ENCODE measurements at places on chromosomes 2 and 18.

DNA sequence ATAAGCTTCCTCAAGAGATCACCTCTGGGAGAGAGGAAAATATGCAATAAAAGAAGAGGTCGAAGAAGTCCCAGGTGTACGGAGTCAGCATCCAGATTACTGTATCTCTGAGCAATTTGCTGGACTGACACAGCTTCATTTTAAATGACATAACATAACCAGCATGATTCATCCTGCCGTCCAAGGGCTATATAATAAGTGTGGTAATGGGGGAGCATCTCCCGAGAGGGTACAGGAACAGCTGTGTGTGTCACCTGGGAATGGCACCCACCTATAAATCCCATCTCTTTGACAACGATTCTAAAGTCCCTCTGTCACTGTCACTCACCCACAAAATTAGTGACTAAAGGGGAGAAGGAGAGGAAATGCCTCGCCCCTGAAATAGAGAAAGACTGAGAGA is 19.3 kb upstream of the FZD7 start:
- DNase-seq, result no peak

DNA sequence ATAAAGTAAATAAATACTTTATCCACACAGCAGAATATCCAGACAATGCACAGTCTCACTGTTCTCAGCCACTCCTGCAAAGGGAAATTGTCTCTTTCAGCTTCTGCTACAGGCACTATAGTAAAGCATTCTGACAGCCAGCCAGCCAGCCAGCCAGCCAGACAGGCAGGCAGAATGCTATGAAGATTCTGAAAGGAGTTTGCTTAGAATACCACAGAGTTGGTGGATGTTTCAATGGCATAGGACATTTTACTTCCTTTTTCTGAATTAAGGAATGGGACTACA is 116.1 kb upstream of the CYP26B1 start:
- DNase-seq, result no peak

GRCh38 chr2:108905906-108906305 is 83.1 kb downstream of the EDAR start:
- DNase-seq, result no peak

- DNase-seq, result no peak
These were observed 1.3 kb upstream of the MOCOS start for GRCh38 chr18:36185901-36186460.

GRCh38 chr18:21930177-21930576 is 189.6 kb downstream of the MIB1 start:
- DNase-seq, result no peak

Data from activated T-helper 9 cell treated with anti-CD3 and anti-CD28 coated beads, Interleukin-2, amount 50 U/mL, for 16 hours (primary cell).